Gastroesophageal sphincter (tissue), 4 donors: ENCODE measurements at places on chromosomes 3 and 15. TPM values are rescaled to one million over a fixed set of nuclear protein-coding genes. Genes with fewer than 3 reads are reported as not detected.

The ZMYND10 gene
- not detected for total RNA-seq

GRCh38 chr15:94445566-94446160 lies 214.3 kb downstream of the MCTP2 start:
- ATAC-seq = no peak

DNA sequence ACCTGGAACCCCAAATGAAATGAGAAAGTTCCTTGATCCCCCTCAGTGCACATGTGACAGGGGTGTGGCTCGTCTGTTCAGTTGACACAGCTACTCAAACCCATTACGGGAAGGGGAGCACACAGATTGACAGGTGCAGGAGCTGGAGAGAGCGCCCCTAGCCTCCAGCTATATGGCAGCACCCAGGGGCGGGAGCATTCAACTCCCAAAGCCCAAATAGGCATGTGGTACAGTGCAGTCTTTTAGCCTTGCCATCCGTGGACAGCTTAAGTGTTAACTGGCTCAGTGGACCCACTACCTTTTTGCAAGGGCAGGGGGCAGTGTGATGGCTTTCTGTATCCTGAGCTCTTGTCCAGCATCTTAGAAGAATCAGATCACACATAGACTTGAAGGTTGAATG lies 1374.2 kb upstream of the ALCAM start:
- ATAC-seq = no peak

GRCh38 chr15:55791551-55792400 lies 48.8 kb upstream of the PRTG start:
- no peak for ATAC-seq
